ENCODE measurements at places on chromosomes 2 and 18. TPM values are rescaled to one million over a fixed set of nuclear protein-coding genes. Genes with fewer than 3 reads are reported as not detected.

DNA sequence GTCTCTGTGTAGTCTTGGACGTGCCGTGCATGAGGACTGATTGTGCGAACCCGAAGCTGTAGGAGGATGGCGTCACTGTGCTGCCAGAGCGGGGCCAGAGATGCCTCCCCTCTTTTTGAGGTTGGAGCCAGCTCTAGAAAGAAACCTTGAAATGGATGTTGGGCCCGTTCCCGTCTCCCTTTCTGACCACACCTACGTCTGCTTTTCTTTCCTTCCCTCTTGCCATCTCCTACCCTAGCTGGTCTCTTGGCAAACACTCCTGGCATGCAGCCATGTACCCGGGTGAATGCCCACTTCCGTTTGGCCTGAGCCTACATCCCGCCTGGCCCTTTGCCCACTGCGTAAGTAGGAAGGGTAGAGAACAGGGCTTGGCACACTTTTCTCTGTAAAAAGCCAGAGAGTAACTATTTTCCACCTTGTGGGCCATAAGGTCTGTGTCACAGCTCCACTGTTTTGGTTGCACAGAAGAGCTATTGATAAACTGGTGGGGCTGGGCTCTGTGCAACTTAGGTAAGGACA lies 37.4 kb downstream of the SH3BP4 start:
- DNase-seq: peak; percentile 95

Gene CCBE1
- total RNA-seq: 2.1 TPM

GRCh38 chr2:199315299-199316179 lies 142.2 kb downstream of the SATB2 start:
- no peak for DNase-seq

DNA sequence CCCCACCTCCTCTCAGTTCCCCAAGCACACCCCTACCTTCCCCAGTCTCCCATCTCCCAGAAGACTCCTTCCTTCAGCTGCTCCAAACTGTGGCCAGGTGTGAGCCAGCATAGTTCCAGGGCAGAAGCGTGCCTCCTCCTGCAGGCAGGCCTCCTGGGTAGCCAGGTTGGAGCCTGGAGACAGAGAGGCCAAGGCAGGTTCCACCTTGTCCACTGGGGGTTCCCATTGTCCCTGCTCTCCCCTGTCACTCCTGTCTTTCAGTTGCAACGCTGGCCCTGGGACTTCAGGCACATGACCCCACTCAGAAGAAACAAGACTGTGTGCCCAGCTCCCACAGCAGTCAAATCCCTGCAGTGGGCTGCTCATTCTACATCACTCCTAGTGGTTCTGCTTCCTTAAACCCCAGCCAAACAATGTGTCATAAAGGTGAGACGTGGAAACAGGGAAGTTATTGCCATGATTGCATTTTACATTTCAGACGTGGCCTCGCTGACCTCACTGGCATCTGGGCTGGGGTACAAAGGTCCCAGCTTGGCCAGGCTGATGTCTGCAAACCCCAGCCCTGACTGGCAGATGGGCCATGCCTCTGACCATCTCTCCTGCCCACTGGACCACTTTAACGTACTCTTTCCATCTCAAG lies 96.5 kb upstream of the BOD1L2 start:
- DNase-seq: no peak

Gene GPR75
- 2.1 TPM for total RNA-seq

Gene GKN1
- total RNA-seq: not detected

Gene COLEC11
- total RNA-seq: 3.8 TPM

DNA sequence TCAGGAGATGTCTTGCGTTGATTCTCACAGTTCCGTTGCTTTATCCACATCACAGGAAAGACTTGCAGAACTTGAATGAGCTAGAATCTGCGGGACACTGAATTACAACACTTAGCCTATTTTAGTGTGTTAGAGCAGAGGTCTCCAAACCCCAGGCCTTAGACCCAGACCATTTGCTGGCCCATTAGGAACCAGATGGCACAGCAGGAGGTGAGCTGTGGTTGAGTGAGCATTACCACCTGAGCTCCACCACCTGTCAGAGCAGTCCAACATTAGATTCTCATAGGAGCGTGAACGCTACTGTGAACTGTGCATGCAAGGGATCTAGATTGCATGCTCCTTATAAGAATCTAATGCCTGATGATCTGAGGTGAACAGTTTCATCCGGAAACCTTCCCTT lies 3.8 kb downstream of the MRPL30 start:
- DNase-seq: no peak

- DNase-seq: no peak
These were observed 134.8 kb downstream of the PRKCE start for GRCh38 chr2:45786030-45786835.

- no peak for DNase-seq
These were observed 74.3 kb downstream of the SNTG2 start for GRCh38 chr2:1024981-1025380.

DNA sequence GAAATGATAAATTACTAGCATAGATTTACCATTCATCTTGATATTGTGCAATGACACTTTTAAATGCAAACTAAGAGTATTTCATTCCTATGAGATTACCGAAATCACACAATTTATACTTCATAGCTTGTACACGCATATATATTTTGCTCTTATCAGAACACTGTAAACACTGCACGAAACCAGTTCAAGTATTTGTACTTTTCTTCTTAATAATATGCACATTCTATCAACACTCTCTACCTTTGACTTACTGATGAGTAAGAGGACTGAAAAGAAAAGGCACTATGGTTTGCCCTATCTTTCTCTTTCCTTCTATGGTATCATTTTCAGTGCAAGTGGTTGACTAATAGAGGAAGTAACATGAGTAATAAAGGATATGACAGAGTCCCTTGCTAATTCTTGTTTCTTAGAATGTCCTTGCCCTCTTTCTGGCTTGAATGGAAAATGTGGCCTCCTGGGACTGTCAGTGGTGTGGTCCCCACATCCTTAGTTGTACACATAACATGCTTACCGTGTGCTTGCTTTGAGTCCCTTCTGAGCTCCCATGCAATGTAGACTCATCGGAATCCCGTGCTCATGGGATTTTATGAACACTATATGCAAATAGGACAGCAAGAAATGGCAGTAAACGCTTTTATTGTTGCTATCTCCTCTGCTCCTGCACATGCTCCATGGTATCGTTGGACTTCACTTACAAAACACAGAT lies 363.5 kb upstream of the TNP1 start:
- no peak for DNase-seq

DNA sequence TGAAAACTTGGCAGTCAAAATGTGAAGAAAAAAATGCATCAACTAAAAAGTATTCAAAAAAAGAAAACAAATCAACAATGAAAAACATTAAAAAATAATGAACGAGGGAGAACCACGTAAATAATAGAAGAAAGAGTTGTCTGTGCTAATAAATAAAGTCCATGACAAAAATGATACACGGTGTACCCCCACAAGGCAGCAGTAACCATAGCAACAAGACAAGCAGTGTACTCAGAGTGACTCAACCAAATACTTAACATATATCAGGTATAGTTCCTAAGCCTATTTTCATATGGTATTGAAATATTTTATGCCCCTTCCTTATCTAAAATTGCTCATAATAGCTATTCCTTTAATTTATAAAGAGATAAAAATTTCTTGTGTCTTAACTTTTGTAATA lies 162.3 kb upstream of the TMEM200C start:
- DNase-seq: no peak

- DNase-seq: no peak
These were observed 24.2 kb downstream of the RAPH1 start for GRCh38 chr2:203510941-203511305.

Gene ACKR3
- 124 TPM for total RNA-seq

- DNase-seq: no peak
These were observed 16.4 kb upstream of the IL1R1 start for GRCh38 chr2:102126169-102126568.

DNA sequence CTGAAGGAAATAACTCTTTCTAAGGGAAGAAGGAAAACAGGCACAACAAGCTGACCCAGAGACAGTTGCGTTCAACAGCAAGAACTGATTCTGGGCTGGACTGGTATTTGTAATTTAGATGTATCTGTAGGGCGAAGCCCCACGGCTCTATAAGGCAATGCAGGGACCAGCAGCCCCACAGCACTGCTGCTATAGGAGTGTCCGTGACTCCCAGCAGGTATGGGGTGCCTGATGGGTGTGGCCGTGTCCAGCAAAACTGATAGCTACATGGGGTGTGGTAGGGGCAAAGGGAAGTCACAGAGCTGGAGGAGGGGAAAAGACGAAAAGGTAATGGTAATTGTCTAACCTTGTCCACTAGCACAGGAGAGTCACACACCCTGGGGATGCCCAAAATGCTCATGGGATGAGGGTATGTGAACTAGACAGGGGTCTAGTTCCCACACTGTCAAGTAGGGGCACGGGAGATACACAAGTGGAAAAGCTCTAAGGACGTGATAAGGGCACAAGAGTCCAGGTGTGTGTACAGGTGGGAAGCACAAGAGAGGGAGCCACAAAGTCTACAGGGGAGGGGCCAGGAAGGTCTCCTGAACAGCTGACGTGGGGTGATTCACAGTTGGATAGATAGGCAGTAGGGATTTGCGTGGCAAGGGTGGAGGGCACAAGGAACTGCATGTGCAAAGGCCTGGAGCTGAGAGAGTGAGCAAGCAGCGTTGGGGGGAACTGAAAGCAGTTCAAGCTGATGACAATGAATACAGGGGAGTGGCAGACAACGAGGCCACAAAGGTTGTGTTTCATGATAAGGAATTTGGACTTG lies 48.5 kb upstream of the ASPRV1 start:
- no peak for DNase-seq

- DNase-seq: no peak
These were observed 66.9 kb upstream of the TMEM18 start for GRCh38 chr2:744088-744487.

- no peak for DNase-seq
These were observed 30.7 kb upstream of the PPM1B start for GRCh38 chr2:44137872-44138551.

Gene MSTN
- total RNA-seq: 1.3 TPM

DNA sequence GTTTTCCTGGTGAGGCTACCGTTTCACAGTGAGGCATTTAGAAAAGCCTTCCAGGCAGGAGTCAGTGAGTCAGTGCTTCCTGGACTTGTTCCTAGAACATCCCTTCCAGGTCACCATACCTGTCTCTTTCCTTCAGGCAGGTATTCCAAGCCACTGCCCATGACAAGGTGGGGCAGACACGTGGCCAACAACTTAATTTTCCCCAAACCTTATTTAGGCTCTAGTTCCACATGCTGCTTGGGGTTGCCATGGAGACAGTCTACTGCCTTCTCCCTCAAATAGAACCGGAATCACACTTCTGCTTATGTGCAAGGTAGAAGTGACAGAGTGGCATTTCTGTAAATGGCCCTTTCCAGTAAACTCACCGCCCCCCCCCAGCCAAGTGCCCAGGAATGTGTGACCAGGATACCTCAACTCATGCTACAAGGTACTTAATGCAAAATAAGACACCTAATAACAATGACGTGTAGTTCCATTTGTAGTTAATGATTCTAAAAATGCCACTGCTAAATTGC lies 258.3 kb downstream of the PRKCE start:
- no peak for DNase-seq

Gene LOXHD1
- 0.38 TPM for total RNA-seq

Gene FRZB
- 5.4 TPM for total RNA-seq

Gene EVX2
- total RNA-seq: not detected
